ENCODE measurements at places on chromosomes 2 and 18.

DNA sequence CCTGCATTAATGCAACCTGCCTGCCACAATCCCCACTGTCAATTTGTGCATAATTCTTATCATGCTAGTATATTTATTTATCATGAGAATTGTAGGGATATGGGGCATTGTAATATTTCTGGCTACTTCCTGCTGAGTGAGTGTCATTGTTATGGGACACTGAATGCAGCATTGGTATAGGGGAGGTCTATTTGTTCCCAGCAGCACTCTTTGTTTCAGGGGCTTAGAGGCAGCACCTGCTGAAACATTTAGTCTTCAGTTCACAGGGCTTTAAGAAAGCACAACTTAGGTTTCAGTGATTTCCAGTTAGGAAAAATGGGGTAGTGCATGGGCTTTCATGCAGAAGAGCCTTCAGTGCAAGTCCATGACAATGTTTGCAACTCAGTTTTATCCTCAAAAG lies 23.6 kb downstream of the SULT1C3 start:
- no peak for DNase-seq

DNA sequence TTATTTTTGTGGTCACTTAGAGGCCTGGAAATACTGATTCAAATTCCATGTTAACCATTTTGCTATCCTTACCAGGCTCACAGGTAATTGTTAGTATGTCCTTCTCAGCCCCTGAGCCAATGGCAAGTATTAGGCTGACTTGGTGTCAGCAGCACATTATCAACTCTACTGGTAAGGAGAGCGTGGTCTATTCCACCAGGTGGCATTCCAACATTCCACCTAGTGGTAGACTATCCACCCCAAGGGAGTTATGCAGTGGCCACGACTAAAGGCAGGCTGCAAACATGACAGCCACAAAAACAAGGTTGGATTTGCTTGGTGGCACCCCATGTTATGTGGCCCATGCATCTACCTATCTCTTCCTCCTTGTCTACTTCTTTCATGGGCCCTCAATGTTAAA lies 31.8 kb upstream of the GCC2 start:
- DNase-seq: no peak

- no peak for DNase-seq
These were observed 21.8 kb downstream of the HSPD1 start for GRCh38 chr2:197477797-197478196.

DNA sequence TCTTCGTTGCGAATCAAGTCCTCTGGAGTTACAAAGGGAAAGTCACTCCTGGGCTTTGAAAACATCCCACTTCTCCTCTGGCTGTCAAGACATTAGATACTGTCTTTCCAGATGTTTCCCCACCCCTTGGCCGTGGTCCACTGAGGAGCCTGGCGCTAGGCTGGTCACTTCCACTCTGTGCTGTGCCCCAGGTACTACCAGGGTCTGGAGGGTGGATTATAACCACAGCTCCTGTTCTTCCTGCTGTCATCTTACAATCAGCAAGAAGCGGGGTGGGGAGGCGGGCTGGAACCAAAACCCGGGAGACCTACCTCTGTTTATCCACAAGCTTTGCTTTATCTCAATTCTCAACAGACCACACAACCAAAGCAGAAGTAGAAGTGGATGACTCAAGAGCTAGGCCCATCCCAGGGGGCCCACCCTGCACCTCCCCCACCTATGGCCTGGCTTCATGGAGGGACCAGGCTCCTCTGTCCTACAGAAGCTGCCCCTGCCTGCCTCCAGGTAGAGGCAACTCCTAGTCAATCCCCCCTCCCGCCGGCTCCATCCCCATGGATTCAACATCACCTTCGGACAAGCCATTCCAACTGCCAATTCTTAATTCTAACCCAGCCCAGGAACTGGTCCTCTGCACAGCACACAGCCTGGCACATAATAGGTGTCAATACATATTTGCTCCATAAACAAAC lies 17.8 kb downstream of the SMAD7 start:
- DNase-seq: no peak

DNA sequence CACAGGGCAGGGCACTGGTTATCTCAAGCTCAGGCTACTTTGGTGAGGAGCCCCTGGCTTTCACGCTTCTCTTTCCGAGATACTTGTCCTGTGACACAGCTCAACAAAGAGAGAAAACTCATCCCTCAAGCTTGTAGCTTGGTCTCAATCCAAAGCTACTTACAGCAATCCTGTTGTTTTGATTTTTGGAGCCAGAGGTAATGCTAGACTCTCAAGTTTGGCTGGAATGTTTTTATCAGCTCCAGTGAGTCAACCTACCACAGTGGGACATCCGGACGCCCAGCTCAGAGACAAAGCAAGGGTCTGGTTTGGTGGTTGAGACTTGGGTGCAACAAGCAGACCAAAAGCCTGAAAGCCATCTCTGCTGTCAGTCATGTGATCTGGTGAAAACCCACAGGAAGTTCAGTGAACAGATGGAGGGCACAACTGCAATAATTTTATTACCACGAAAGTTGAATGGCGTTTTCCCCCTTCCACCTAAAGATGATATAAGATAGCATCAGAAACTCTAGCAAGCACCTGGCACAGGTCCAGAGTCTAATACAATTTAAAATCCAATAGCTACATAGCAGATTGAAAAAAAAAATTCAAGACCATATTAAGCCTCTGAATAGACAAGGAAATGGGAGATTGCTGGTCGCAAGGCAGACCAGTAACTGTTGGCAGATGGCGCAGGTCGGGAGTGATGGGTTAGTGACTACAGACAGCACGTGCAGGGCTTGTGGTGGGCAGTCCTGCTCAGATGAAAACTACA lies 102.3 kb upstream of the SMAD7 start:
- DNase-seq: no peak

Data from SW 1271 (cell line).